ENCODE measurements at places on chromosomes 11 and 22.

DNA sequence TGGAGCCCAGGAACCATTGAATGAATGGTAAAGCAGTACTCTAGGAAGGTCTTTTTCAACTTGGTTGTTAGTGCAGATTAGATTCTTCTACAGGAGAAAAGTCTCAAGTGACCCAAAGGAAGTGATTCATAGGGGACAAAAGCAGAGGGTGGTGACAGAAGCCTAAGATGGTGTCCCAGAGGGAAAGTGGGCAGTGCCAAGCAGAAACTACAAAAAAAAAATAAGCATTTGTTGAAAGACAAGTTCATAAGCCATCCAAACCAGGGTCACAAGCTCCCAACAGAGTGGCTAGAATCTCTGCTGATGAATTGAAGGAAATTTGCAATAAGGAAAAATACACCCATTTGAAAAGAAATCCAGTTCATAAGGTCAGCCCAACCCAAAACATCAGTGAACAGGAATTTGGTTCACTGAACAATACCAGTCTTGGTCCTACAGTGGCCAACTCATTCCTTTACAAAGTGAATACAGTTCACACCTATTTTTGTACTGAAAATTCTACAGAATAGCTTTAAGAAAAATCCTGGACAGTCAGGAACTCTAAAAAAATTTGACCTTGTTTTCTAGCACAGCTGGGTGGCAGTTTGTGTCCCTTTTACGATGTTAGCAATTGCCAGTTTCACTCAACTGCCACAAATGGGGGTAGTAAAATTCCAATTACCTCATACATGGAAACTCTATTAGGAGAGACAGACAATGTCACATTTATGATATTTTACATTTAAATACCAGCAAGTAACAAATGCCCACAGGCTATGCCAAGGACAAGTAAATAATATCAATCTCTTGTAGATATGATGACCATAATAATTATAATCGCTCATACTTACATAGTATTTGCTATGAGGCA, 21.6 kb upstream of the NUP160 start:
- no peak for DNase-seq

- DNase-seq = no peak
Observed at GRCh38 chr11:93654226-93654625, 7.3 kb upstream of the CEP295 start.

GRCh38 chr11:6584528-6584927, 18.9 kb downstream of the RRP8 start:
- DNase-seq = no peak

- DNase-seq = no peak
Observed at GRCh38 chr11:9013373-9013772, 9.6 kb upstream of the NRIP3 start.

DNA sequence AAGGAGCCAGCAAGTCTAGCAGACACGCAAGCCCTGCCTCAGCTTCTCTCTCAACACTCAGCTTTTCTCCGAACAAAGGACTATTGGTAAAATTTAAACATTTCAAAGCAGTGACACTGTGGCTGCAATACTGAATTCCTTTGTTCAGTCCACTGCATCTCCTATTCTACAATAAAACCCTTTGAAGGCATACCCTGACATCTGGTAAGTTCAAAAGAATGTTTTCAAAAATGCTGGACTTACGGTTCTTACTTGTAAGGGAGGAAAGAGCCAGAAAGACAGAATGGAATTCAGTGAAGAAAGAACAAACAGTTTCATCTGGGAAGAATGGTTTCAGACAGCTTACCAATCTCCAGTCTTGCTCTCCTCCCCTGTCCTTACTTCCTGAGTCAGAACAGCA, 12.7 kb upstream of the OR8K1 start:
- no peak for DNase-seq

All from urothelium cell line (cell line).